ENCODE measurements at places on chromosomes 12 and 14.

GRCh38 chr14:105926373-105927095, 400.2 kb downstream of the TMEM121 start:
- no peak for DNase-seq

GRCh38 chr12:89236748-89237383, 115.4 kb downstream of the DUSP6 start:
- DNase-seq: no peak

DNA sequence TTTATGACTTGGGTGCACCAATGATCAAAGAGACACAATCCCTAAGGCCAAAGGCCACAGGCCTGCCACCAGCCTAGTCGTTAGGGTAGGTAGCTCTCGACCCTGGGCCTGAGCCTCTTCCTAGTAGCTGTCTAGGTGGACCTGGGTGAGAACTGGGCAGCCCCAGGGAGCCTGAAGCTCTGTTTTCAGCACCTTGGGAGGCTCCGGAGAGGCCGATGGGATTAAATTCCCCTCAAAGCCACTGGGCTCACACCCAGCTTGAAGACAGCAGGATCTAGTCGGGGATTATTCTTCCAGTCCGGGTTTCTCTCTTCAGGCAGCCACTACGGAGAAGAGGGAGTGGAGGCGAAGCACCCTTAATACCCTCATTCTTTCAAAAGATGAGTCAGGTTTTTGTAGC, 79.8 kb downstream of the TMEM260 start:
- no peak for DNase-seq

DNA sequence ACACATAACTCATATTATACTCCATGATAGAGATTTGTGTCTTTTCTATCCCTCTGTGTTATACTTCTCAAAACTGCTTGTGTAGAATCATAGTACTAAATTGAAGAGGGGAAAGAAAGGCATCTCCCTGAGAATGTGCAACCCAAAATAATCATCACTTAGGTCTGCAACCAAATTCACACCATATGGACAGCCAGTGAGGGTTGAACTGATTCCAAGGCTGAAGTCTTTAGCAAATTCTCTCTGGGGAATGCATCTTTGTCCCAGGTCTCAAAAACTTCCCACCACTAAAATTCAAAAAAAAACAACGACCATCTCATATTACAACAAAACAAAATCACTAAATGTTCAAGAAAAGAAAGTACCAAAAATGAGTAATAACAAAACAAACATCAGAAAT, 11.0 kb downstream of the ZFC3H1 start:
- peak; percentile 90 for DNase-seq

All from NCI-H2171 treated with DMSO at 0.1 percent for 48 hours (cell line).